Hematopoietic multipotent progenitor cell treated with erythropoietin and hydrocortisone succinate and interleukin-3 and kit ligand, for 6 days (in vitro differentiated cells): ENCODE measurements at places on chromosomes 4 and X.

GRCh38 chr4:157013656-157014055 lies 42.1 kb upstream of the PDGFC start:
- DNase-seq: no peak

- DNase-seq: no peak
These were observed 47.1 kb downstream of the TEC start for GRCh38 chr4:48222491-48222890.

- peak; percentile 7 for DNase-seq
These were observed 48.6 kb downstream of the PDGFRA start for GRCh38 chr4:54277691-54278090.

DNA sequence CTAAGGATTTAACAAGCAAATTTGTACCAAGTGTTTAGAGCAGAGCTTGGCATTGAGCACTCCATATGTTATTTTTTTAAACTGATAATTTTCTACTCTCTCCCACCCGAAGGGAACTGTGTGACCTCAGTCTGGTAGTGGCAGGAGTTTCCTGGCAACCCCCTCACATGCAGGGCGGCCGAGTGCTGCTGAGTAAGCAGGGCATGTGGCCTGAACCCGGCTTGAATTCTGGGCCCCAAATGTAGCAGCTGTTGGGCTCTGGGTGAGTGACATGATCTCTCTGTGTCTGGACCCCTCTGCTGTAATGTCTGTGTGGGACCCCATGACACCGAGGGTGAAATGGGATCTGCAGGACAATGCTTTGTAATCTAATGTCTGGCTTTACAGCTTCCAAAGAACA lies 13.6 kb upstream of the C4orf50 start:
- no peak for DNase-seq

GRCh38 chrX:48770296-48770695 lies 8.7 kb downstream of the GLOD5 start:
- no peak for DNase-seq

- no peak for DNase-seq
These were observed 64.0 kb downstream of the ADRA2C start for GRCh38 chr4:3829956-3830773.

- no peak for DNase-seq
These were observed 271.8 kb downstream of the INPP4B start for GRCh38 chr4:142574306-142574705.

DNA sequence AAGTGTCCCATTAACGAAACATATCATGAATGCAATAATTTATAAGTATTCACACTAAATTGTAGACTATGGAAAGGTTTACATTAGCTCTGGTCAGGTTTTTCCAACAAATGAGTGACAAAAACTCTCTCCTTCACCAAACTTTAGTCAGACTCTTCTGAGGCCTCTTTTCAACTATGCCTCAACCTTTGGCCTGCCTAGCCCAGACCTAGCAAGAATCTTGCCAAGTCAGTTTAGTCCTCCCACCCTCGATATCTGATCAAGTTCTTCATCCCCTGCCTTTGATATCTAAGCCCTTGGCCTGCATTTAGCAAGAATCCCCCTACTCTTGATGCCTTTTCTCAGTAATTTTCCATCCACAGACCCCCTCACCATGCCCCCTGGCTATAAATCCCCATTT lies 37.9 kb downstream of the CCDC158 start:
- DNase-seq: no peak

- no peak for DNase-seq
These were observed 318.6 kb upstream of the FAT1 start for GRCh38 chr4:187042251-187042650.

- DNase-seq: no peak
These were observed 14.9 kb upstream of the TSPAN5 start for GRCh38 chr4:98673288-98673644.

DNA sequence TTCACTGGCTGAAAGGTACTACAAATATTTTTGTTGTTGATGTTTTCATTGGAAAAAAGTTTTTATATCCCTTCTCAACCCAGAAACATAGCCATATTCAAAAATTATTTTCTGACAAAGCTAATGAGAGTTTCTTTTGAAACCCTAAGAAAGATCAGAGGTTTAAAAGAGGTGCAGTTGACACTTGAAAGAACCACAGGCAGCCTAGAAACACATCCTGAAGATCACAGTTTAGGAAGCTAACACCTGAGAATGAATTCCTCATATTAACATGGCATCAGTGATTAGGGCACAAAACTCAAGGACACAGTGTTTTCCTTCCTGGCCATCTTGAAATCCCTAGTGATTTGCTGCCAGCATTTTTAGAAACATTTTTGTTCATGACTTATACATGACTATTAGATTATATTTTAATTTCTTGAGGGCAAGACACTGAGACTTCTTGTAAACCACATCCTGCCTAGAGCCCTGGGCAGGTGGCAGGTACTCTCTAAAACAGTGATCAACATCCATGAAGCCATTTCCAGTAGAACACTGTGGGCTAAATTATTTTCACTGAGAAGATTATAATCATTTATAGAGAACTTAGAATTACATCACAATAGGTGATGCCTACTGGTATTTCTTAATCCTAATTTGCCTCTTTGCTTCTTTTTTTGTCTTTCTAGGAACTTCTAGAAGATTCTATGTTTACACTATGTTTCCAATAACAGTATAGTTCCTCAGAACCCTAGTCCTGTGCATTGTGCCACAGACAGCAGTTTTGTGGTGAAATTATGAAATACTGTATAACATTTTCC lies 80.0 kb downstream of the ARSJ start:
- peak; percentile 6 for DNase-seq

- peak; percentile 3 for DNase-seq
These were observed 85.9 kb upstream of the FAM47A start for GRCh38 chrX:34218063-34218462.

DNA sequence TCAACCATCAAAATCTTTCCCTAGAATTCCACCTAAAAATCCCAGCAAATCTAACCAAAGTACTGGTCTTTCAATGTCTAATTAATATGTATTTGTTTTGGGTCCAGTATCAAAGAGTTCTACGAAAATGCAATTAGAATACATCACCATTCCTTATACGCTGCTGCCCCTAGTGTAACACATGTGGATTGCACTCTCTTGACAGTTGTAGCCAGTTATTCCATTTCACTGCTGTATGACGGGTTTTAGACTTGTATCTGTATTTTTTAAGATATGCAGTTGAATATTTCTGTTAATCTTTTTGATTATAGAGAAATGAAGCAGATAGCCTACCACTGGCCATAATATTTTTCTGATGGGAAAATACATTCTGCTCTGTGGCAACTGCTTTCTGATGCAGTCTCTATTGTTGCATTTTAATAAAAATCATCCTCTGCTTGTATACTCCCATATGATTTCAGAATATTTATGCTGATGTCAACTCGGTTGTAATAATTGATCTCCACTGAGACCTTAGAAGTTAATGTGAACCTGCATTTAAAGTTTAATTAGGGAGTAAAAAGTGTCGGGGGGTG lies 17.1 kb upstream of the PAGE2B start:
- peak; percentile 74 for DNase-seq

DNA sequence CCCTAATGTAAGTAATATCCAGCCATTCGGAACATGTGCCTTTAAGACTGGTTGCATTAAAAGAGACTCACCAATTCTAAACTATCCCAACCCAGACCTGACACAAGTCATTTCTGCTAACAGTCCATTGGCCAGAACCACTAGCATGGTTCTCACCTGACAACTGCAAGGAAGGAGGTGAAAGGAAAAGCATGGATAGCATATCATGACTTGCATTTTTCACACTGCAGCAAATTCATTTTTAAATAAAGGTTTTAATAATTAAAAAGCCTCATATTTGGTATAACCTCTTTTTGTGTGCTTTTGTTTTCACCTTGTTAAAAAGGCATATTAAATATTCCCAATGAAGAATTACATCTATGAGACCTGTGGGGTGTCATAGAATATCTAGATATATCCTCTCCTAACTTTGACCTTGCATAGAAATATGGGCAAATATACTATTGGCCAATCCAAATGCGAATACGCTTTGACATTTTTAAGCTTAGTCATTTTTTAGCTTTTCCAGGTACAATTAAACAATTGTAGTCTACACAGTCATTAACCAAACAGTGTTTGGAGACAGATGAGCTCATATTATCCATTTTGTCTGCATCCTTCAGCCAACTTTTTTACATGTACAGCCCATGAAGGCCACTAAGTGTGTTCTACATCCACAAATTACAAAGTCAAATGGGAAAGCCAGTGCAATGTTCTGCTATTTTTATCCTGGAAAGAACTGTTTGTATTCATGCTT lies 295.3 kb downstream of the PDGFC start:
- no peak for DNase-seq

DNA sequence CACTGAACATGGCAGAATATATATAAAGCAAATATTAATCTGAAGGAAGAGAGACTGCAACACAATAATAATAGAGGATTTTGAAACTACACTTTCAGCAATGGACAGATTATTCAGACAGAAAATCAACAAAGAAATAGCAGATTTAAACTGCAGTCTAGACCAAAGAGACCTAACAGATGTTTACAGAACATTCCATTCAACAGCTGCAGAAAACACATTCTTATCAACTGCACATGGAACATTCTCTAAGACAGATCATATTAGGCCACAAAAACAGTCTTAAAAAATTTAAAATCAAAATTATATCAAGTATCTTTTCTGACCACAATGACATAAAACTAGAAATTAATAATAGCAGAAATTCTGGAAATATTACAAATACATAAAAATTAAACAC lies 27.1 kb downstream of the CENPE start:
- DNase-seq: no peak

DNA sequence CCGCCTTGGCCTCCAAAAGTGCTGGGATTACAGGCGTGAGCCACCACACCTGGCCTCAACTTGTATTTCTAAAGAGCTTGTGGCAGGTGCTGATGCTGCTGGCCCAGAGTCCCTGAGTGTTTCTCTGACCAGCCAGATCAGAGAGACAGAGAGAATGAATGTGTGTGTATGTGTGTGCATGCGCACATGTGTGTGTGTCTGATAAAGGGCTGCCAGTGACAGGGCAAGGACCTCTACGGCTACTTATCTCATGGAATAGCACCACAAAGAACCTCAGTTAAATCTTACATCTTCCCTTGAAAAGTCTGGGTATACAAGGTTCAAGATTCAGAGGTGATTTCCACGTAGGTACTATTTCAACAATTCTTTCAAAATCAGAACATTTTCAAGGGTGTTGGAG lies 86.0 kb downstream of the SCD5 start:
- DNase-seq: peak; percentile 58

DNA sequence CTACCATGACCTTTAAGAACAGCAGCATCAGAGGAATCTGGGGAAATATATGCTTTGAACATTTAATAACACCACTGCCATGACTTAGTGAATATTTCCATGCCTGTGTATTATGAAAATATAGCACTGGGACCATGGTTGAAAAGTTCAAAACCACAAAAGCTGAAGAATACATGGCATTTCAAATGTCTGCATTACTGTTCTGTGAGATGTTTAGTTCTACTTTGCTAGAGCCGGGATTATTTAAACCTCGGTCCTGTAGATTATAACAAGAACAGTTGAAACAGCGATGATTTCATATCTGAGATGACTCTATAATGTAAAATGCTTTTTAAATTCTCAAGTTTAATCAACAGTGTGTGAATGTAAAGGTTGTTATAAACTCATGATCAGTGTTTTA lies 126.7 kb upstream of the AGA start:
- no peak for DNase-seq

- no peak for DNase-seq
These were observed 6.2 kb downstream of the SORCS2 start for GRCh38 chr4:7198440-7199128.

- DNase-seq: peak; percentile 28
These were observed 4.0 kb downstream of the HERC6 start for GRCh38 chr4:88382621-88383020.

DNA sequence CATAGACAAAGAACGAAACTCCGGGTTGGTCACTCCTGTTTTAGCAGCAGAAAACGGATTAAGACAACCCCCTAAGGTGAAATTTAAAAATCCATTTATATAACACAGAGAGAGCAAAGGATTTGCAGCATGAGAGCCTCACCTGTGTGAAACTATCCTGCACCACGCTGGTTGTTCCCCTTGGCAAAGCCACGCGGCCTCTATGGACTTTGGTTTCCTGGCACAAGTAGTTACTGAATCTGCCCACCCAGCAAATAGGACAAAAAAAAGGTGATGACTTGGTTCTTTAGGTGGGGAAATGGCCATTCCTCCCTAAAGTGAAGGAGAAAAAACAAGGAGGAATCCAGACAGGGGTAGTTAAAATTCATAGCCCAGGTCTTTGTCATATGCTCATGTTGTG lies 133.1 kb downstream of the PLS3 start:
- DNase-seq: no peak

GRCh38 chrX:53930515-53931380 lies 113.5 kb downstream of the PHF8 start:
- no peak for DNase-seq

- DNase-seq: no peak
These were observed 23.1 kb upstream of the KLHL2 start for GRCh38 chr4:165184220-165184619.

DNA sequence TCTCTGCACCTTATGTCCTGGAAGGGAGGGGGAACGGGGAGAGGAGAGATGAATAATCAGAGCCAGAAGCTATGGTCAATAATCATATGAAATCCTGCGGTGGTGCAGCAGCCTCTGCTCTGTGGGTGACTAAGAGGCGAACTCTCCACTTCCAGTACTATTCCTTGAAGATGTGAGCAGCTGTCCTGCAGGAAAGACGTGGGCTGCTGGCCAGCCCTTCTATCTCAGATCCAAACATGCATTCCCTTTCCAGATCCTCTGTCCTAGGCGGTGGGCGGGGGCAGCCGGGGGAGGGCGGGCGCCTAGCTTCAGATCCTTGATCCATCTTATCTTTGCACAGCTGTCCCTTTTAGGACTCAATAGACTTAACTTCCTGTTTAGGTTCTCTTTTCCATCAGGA lies 34.5 kb downstream of the SPINK2 start:
- no peak for DNase-seq

GRCh38 chr4:23333946-23334878 lies 555.6 kb downstream of the PPARGC1A start:
- peak; percentile 91 for DNase-seq
